ENCODE measurements at places on chromosomes 7 and 10.

DNA sequence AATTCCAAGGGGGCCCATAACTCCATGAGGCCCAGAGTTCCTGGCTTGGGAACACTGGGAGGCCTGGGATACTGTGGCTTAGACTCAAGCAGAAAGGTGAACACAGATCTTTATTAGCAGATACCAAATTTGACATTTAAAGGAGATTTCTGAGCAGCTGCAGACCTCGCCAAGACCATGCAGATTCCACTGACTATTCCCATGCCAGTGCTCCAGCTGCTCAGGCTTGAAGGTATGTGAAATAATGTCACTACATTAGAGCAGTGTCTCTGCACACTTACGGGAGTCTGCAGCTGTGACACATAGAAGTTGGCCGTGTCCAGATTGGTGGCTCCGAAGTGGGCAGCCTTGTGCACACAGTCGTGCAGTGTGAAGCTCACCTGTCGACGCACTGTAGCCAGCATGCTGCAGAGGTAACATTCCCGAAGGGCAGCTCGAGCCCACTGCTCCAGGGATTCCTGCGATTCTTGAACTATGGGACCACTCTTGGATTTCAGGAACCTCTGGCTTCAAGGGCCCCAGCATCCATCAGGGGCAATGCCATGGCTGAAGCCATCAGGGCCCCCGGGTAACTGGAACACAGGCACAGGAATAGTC is 46.1 kb downstream of the SEPTIN7 start:
- no peak overlapping the region for H3K27ac ChIP-seq
- peaks cover 73% of the 10 kb centered on the region for H3K36me3 ChIP-seq
- no peak overlapping the region for H3K4me3 ChIP-seq
- H3K4me1 ChIP-seq: peaks cover 6% of the 10 kb centered on the region
- DNase-seq: no peak

DNA sequence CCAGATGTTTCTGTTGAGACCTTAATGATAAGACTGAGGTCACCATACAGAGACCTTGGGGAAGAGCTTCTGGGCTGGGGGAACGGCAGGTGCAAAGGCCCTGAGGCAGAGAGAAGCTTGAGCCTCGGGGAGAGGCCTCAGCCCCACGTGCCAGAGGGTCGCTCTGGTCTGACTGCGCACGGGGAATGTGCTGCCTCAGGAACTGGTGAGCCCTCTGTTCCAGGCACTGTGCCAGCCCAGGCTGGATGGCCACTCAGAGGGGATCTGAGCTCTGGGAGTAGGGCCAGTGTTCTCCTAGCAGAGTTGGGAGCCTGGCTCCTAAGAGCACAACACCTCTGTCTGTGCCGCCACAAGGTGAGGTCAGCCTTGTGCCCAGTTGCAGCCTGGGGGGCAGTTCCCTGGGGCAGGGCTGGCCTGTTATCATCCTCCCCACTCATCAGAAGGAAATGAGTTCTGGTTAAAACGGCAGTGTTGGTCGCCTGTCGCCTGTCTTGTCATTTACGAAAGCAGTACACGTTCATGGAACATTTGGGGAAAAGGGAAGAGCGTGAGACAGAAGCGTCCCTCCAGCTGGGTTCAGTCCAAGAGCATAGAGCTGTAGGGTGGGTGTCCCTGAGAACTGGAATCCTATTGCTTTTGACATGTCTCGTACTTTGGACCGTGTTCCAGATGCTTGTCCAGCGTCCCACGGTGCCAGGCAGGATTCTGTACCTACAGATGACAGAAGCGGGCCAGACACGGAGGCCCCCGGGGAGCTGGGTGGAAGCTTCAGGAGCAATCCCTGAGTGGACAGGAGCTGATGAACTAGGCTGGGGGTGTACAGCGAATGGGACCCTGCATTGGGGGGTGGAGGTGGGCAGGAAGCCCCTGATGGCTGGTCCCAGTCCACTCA is 4.3 kb downstream of the TTYH3 start:
- no peak for DNase-seq
- peaks cover 24% of the 10 kb centered on the region for H3K4me1 ChIP-seq
- peaks cover 40% of the 10 kb centered on the region for H3K36me3 ChIP-seq

DNA sequence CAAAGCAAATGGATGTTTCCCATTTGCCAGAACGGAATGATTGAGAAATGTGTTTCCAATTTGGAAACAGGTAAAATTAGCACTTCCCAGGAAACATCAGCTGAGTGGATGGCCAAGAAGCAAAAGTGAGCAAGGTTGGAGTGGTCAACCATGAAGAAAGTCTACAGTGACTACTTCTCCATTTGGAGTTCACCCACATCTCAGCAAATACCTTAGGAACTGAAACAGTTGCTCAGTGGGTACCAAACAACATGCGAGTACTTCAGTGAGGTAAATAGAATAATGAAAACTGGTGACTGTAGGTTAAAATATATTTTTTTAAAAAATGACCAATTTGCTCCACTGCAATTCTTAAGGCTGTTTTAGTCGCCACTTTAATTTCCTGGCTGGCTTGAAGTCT is 57.7 kb downstream of the SLC16A9 start:
- H3K27ac ChIP-seq: no peak overlapping the region
- peaks cover 5% of the 10 kb centered on the region for H3K36me3 ChIP-seq
- no peaks in the 10 kb centered on the region for H3K27me3 ChIP-seq

GRCh38 chr10:71126432-71126831 is 85.9 kb upstream of the UNC5B start:
- no peak overlapping the region for H3K27ac ChIP-seq
- H3K36me3 ChIP-seq: no peaks in the 10 kb centered on the region
- H3K4me3 ChIP-seq: no peak overlapping the region
- peaks cover 2% of the 10 kb centered on the region for H3K27me3 ChIP-seq

- H3K36me3 ChIP-seq: peaks cover 88% of the 10 kb centered on the region
- H3K4me1 ChIP-seq: no peaks in the 10 kb centered on the region
- H3K27ac ChIP-seq: no peak overlapping the region
- no peaks in the 10 kb centered on the region for H3K27me3 ChIP-seq
- DNase-seq: no peak
Observed at GRCh38 chr10:33180390-33180789, 154.1 kb downstream of the NRP1 start.

GRCh38 chr7:30445770-30446169 is 32.8 kb downstream of the NOD1 start:
- peaks cover 5% of the 10 kb centered on the region for H3K36me3 ChIP-seq
- DNase-seq: no peak
- H3K27me3 ChIP-seq: no peaks in the 10 kb centered on the region
- no peaks in the 10 kb centered on the region for H3K4me1 ChIP-seq
- no peak overlapping the region for H3K27ac ChIP-seq

DNA sequence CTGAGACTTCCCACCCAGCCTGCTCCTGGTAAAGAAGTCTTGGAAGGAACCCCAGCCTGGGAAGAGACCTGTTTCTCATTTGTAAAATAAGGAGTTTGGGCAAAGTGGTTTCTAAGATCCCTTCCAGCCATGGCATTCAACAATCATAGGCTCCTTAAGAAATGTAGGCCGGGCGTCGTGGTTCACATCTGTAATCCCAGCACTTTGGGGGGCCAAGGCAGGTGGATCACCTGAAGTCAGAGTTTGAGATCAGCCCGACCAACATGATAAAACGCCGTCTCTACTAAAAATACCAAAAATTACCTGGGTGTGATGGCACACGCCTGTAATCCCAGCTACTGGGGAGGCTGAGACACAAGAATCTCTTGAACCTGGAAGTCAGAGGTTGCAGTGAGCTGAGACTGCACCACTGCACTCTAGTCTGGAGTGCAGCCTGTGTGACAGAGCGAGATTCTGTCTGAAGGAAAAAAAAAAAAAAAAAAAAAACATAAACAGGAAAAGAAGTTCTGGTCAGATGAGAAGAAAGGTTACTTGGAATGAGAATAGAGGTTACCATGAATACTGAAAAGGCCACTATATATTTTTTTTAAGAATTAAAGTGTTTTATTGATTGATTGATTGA is 15.9 kb downstream of the DLG5 start:
- H3K36me3 ChIP-seq: peaks cover 2% of the 10 kb centered on the region
- H3K4me3 ChIP-seq: no peak overlapping the region
- H3K27ac ChIP-seq: no peak overlapping the region
- H3K27me3 ChIP-seq: no peaks in the 10 kb centered on the region

- H3K4me3 ChIP-seq: no peak overlapping the region
- H3K27ac ChIP-seq: no peak overlapping the region
- H3K36me3 ChIP-seq: no peaks in the 10 kb centered on the region
- no peak for DNase-seq
- H3K4me1 ChIP-seq: no peaks in the 10 kb centered on the region
Observed at GRCh38 chr7:27433581-27433980, 191.0 kb downstream of the EVX1 start.

DNA sequence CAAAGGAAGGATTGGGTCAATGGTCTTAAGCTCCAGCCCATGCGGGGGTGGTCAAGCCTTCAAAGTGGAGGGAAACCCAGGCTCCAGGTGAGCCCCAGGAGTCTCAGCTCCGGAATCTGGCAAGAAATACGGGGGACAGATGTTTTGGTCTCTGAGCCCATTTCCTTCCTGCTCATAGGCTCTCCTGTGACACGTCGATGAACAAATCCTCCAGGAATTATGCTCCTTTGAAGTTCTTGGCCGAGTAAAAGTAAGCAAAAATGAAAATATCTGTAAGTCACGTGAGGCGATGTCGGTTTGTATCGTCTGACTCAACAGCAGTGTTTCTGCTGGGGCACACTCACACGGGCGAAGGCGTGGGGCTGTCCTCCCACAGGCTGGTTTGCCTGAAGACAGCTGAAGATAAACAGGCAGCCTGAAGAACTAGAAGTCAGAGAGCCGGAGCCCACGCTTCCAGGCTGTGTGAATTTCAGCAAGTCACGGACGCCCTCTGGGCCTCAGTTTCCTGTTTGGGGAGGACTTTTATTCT is 52.6 kb upstream of the SMNDC1 start:
- peaks cover 11% of the 10 kb centered on the region for H3K4me1 ChIP-seq
- no peaks in the 10 kb centered on the region for H3K27me3 ChIP-seq
- no peak overlapping the region for H3K27ac ChIP-seq
- H3K36me3 ChIP-seq: no peaks in the 10 kb centered on the region
- no peak for DNase-seq

DNA sequence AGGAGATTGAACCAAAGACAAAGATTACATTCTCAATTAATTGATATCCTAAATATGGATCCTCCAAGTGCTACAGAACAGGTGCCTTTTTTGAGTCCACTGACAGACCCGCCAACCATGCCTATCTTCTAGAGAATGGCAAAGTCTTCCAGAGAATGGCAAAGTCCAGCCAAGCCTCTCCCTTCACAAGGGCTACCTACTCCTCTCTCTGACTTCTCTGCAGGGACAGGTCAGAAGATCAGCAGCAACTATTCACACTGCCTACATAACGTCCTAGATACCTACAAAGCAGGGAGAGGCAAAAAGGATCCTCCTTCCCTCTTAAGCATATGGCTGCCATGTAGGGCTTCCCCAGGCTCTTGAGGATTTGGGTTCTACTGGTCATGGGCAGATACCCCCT is 12.4 kb downstream of the UBE2H start:
- H3K4me3 ChIP-seq: no peak overlapping the region
- no peaks in the 10 kb centered on the region for H3K4me1 ChIP-seq
- no peak for DNase-seq
- peaks cover 36% of the 10 kb centered on the region for H3K36me3 ChIP-seq
- H3K27ac ChIP-seq: no peak overlapping the region

All from neuronal stem cell (in vitro differentiated cells).